Iris pigment epithelial cell (primary cell): ENCODE measurements at places on chromosomes 3 and 15.

DNA sequence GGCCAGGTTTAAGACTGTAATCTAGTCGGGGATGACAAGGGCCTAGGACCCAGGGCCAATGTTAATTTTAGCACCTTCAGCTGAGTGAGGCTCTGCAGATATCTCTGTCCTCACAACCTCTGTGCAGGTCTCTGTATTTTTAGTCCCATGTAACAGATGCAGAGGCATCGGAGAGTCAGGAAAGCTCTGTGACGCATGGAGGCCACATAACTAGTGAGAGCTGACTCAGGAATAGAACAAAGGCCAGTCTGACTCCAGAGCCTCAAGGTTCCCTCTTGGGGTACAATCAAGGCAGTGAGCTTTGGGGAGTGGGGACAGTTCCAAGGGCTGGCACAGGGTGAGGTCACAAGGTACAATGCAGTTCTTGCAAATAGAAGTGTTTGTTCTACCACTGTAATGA lies 31.0 kb downstream of the FSTL1 start:
- DNase-seq = no peak

GRCh38 chr15:88621789-88622604 lies 857 bp downstream of the AEN start:
- DNase-seq = peak; percentile 46

DNA sequence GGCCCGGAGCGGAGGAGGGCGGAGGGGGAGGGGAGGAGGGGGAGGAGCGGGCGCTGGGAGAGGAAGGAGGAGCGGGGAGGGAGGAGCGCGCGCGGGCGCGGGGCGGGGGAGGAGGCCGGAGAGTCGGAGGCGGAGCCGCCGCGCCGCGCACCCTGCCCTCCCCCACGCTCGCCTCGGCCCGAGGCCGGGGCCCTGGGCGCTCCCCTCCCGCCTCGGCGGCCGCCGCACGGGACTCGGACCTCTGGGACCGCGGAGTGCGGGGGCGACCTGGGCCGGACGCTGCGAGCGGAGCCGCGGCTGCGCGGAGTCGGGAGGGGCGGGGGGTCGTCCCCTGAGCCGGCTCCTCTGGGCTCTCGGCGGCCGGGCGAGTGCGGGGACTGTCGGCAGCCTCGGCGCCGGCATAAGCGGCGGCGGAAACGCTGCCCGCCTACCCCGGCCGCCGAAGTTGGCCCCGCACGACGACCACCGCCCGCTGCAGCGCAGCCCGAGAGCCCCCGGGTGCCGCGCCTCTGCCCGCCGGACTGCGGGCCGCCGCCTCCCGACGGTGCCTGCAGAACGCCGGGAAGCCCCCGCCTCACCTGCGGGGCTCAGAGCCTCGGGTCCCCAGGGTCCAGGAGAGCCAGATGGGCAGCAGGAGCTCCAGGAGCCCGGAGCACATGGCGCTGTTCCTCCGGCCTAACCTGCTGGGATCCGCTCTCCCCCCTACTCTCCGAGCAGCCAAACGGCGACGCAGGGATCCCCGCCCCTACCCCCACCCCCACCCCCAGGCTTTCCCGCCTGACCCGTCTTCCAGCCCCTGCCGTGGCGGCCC lies 406 bp upstream of the GABRB3 start:
- DNase-seq = no peak

DNA sequence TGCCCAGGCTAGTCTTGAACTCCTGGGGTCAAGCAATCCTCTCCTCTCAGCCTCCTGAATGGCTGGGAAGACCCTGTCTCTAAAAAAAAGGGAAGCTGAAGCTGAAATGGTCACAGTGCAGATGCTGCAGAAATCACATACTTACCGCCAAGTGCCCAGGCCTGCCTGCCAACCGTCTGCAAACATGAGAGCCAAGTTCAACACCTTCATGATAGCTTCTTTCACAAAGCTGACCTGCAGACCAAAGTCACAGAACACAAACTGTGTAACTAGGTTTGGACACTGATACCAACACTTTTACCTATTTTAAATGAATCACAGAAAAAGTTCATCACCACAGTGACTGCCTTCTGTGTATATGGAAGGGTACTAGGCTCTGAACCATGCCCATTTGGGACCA lies 22.8 kb upstream of the CYFIP1 start:
- no peak for DNase-seq

GRCh38 chr3:177519588-177519987 lies 322.3 kb upstream of the TBL1XR1 start:
- no peak for DNase-seq

- peak; percentile 86 for DNase-seq
Measured at GRCh38 chr3:22244761-22245521, 493.9 kb upstream of the ZNF385D start.

DNA sequence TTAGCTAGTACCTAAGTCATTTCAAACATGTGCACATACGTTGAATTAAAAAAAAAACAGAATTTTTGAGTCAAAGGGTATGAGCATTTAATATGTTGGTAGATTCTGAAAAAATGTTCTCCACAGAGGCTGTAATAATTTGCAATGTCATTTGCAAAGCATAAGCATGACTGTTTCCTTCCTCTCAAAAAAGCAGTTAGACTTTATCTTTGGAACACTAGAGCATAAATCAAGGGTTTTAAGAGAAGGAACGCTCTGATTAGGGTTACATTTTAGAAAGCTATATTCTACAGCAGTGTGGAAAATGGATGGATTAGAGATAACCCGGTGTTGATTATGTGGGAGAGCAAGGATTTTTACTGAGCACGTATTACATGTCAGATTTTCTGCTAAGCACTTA lies 193.7 kb downstream of the WDR72 start:
- DNase-seq = no peak

GRCh38 chr3:140439527-140439926 lies 238.3 kb upstream of the TRIM42 start:
- no peak for DNase-seq

- no peak for DNase-seq
Measured at GRCh38 chr15:48702569-48703236, 57.2 kb upstream of the FBN1 start.

GRCh38 chr3:180250172-180250571 lies 213.4 kb upstream of the PEX5L start:
- peak; percentile 7 for DNase-seq

DNA sequence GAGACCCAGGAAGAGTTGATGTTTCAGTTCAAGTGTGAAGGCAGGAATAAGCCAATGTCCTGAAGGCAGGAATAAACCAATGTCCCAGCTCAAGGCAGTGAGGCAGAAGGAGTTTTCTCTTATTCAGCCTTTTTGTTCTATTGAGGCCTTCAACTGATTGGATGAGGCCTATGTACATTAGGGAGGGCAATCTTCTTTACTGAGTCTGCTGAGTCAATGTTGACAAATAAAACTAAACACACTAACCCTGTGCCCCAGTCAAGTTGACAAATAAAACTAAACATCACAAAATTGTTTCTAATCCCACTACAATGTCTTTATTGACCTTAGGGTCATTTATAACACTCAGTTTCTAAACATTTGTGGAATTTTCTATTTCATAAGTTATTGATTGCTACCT lies 100.0 kb downstream of the CACNA2D3 start:
- no peak for DNase-seq

- DNase-seq = no peak
Measured at GRCh38 chr3:129233538-129233937, 15.9 kb upstream of the COPG1 start.

DNA sequence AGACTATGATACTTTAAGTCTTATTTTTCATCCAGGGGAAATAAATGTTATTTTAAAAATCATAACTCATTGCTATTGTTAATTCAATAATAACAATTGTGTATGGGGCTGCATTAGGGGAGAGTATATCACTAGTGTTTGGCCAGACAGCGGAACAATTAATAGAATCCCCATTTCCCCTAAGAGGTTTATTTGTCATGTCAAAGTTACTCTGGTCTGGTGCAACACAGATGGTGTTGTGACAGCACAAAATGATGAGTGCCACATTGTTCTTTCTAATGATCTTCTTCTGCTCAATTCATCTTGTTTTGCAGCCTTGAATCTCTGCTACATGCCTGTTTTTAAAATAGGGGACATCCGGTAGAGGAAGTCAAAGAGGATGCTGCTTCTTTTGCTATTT lies 351.6 kb downstream of the NSUN3 start:
- DNase-seq = no peak

GRCh38 chr3:111595232-111595631 lies at the start of gene ZBED2:
TSS of gene ZBED2 (minus strand) at chr3:111595346. CDS start at chr3:111594201, 1,145 bp downstream.
- no peak for DNase-seq

DNA sequence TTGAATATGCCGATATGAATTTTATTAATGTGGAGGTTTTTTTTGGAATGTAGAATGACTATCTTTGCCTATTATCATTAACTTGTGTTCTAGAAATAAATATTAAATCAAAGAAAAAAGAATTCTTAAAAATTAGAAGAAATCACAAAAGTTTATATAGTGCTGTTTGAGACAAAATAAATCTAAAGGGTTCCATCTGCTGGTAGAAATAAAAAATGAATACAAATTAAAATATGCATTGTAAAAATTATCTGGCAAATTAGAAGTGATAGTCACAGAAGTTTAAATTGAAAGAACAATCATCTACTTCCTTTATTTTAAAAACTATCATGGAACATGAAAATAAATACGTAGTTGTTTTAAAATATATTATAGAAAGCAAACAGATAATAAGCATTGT lies 22.7 kb upstream of the ZBTB20 start:
- no peak for DNase-seq

- no peak for DNase-seq
Measured at GRCh38 chr3:115580566-115580965, 42.7 kb upstream of the GAP43 start.

DNA sequence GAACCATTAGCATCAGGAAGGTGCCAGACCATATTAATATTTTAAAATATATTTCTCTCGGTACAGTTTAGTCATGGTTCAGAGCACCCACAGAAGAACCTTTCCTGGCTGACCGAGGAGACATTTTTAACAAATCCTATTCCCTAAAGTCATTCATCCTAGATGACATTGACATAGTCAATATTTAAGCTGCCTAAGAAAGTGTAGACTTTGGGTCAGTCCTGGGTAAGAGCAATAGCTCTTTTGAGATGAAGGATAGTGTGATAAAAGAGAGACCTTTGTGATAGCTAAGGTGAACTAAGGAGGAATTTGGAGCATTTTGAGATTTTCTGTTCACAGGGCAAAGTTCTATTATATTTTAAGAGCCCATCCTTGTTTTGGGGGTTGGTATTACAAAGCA lies 47.5 kb downstream of the ZNF609 start:
- no peak for DNase-seq

DNA sequence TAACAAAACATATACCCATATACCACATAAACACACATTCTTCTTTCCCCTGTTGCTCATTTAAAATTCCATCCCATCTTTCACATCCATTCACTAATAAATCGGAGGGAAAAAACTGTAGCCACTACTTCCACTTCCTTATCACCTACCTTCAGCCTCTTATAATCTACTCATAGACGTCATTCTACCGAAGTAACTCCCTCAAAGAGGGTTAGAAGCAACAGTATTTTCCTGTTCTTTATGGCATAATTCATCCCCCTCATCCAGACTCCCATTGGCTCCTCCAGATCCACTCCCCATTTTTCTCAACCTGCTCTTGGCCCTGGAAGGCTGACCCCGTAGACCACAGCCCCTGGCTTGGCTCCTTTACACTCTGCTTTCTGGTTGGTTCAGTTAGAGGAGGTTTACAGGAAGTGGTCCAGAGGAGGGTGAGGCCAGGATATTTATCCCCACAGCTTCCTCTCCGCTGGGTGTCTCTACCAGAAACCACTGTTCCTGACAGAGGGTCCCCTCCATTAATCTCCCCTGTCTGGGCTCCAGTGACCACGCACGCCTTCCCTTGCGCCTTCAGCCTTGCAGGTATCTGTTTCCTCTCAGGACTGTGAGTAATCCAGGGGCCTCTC lies 46.3 kb downstream of the FMN1 start:
- DNase-seq = no peak

DNA sequence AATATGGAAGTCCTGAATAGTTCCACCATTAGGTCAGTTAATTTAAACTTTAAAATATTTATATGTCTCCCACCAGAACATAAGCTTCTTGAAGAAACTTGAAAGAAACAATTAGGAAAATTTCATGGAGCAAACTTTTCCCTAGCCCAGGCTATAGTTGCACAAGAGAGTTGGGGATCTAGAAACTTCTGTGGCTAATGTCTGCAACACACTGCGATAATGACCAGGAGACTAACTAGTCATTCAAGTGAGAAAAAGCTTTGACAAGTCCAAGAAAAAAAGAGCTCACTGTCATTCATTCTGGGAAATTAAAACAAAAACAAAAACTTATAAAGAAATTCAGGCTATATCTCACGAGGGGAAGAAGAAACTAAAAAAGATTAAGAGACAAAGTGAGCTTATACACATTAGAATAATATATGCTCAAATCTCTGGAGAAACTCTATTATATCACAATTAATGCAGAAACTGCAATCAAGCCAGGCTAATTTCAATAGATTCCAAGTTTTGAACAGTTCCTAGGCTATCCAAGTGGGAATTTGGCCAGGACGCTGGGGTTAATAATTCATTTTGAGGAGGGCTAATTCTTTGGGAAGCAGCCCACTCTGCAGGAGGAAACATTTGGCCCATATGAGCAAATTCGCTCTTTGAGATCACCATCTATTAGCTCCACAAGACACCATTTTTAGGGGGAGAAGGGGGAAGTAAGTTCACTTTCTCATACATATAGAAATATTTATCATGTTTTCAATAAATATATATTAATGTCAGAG lies 134.6 kb downstream of the MEIS2 start:
- DNase-seq = no peak

- DNase-seq = no peak
Measured at GRCh38 chr15:56894601-56895000, 23.8 kb upstream of the TCF12 start.

GRCh38 chr3:174438501-174439145 lies 420.5 kb upstream of the NAALADL2 start:
- DNase-seq = peak; percentile 25

GRCh38 chr3:148816981-148817525 lies 10.6 kb upstream of the CPB1 start:
- no peak for DNase-seq

DNA sequence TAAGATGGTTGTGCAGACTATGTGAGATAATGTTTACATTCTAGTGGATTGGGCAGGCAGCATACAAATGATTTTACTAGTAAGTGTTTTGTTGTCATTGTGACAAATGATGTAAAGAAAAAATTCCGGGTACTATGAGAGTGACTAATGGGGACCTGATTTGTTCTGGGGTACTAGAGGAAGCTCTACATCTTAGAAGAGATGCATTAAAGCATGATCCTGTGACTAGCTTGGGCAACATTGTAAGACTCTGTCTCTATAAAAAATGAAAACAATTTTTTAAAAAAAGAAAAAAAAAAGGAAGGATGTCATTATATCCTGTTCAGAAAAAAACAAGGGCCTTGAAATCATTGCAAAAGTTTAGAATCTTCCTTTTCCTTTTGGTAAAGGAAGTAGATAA lies 58.1 kb upstream of the MYRIP start:
- DNase-seq = no peak

DNA sequence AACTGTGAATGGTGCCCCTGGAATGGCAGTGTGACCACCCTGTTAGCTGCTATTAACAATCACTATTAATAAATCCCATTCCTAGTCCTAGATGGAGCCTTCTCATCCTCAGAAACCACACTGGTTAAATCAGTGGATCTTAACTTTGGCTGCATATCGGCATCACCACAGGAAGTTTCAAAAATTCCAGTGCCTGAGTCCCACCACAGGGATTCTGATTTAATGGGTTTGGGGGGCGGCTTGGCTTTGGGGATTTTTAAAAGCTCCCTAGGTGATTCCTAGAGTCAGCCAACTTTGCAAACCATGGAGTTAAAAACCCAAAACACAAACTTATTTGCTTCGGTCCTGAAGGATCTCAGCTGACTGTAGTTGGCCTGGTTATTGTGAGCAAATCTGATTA lies 3.1 kb downstream of the FAM107A start:
- DNase-seq = no peak
